ENCODE measurements at places on chromosomes 3 and 15.

- no peak for DNase-seq
Measured at GRCh38 chr3:181735911-181736310, 24.2 kb downstream of the SOX2 start.

DNA sequence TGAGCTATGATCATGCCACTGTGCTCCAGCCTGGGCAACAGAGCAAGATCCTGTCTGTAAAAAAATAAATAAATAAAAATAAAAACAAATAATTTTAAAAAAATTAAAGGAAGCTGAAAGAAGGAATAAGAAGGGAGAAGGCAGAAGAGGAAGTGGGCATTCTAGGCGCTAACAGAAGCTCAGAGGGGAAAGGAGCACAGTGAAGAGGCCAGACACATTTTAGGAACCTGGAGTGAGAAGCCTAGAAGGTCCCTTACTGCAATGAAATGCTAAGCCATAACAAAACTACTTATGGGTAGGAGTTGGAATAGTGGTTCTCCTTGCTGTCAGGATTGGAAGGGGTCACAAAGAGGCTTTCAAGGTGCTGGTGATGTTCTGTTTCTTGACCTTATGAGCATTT lies 64.0 kb downstream of the ITGB5 start:
- DNase-seq, result no peak

- DNase-seq, result no peak
Measured at GRCh38 chr3:100216713-100217112, 44.1 kb upstream of the TBC1D23 start.

DNA sequence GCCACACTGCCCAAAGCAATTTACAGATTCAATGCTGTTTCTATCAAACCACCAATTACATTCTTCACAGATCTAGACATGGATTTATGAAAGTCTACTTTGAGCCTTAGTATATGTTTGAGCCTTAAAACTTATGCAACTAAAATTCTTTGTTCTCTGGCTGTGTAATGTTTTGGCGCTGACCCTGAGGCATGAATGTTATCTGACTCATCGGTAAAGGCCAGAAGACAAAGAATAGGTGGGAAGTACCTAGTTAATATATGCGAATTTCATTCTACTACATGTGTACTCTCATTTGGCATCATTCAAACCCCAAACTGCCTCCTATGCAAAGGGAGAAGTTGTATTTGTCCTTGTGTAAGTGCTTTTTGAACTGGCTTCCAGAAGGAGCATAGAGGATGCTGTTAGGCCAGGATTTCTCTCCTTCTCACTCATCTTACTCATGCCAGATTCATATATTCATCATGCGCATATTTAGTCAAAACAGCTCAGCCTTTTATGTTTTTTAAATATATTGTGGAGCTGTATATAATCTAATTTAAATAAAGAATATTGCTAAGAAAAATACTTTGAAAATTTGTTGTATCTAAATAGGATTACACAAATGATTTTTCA lies 204.2 kb downstream of the NFKBIZ start:
- DNase-seq, result no peak

GRCh38 chr15:75801859-75802593 lies 41.2 kb upstream of the UBE2Q2 start:
- peak; percentile 70 for DNase-seq

- DNase-seq, result no peak
Measured at GRCh38 chr3:31968927-31969418, 12.1 kb downstream of the OSBPL10 start.

DNA sequence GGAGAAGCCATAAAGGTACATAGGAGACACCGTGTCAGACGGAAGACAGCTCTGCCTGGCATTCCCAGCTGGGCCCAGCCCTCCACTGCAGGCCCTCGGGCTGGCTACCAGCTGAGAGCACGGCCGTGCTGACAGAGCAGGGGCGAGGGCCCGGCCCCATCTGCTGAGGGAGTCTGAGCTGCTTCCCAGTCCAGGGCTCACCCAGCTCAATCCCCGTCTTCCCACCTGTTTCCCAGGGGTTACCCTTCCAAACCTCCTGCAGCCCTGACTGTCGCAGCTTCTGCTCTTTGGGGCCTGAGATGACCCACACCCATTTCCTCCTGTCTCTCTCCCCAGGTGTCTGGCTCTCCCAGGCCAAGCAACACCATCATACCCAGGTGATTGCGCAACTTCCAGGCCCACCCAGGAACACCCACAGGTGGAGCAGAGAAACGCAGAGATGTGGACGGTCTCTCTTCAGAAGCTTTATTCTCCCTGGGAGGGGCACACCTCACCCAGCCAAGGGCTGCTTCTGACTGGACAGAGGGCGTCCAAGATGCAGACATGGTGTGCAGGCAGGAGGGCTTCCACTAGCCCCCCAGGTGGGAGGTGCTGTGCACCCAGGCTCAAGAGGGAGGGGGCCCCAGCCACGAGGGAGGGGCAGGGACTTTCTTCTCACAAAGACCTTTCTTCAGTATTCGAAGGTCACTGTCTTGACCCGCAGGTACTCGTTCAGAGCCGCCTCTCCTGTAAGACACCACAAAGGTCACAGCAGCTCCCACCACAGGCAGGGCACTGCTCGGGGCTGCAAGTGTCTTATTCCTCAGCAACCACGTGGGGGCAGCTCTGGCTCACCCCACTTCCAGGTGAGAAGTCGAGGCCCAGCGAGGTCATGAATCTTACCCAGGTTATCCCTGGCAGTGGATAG lies 19.4 kb upstream of the SLC41A3 start:
- DNase-seq, result no peak

DNA sequence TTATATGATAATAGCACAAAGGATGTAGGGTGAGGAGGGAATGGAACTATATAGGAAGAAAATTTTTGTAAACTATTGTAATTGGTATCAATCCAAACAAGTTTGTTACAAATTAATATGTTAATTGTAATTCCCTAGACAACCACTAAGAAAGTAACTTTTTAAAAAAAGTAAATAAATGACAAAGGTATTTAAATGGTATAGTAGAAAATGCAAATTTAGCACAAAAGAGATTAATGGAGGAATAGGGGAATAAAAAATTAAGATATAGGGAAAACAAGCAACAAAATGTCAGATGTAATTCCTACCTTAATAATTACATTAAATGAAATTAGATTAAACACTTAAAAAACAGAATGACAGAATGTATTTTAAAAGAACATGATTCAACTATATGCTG lies 60.3 kb downstream of the TIMP4 start:
- DNase-seq, result no peak

GRCh38 chr15:47900751-47901150 lies 183.4 kb downstream of the SEMA6D start:
- no peak for DNase-seq

DNA sequence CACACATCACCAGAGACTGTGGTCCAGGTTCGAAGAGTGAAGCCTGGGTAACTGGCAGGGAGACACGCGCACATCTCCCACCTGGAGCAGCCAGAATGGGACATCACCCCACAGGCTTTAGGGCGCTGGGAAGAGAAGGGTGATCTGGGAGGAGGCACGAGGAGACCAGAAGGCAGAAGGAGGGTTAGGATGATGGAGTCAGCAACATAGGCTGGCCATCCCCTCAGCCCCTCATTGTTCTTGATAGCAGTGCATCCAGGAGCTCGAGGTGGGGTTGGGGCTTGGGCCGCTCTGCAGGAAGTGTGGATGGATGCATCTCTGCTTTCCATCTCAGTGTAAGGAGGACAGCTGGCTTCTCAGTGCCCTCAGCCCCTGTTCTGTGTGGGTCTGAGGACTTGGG lies 15.2 kb downstream of the PLA2G4F start:
- DNase-seq, result no peak
